ENCODE measurements at places on chromosomes 1 and 21.

GRCh38 chr1:244955661-244956060 is 91.3 kb upstream of the HNRNPU start:
- DNase-seq, result no peak

GRCh38 chr1:88503646-88504045 is 180.4 kb upstream of the PKN2 start:
- no peak for DNase-seq

DNA sequence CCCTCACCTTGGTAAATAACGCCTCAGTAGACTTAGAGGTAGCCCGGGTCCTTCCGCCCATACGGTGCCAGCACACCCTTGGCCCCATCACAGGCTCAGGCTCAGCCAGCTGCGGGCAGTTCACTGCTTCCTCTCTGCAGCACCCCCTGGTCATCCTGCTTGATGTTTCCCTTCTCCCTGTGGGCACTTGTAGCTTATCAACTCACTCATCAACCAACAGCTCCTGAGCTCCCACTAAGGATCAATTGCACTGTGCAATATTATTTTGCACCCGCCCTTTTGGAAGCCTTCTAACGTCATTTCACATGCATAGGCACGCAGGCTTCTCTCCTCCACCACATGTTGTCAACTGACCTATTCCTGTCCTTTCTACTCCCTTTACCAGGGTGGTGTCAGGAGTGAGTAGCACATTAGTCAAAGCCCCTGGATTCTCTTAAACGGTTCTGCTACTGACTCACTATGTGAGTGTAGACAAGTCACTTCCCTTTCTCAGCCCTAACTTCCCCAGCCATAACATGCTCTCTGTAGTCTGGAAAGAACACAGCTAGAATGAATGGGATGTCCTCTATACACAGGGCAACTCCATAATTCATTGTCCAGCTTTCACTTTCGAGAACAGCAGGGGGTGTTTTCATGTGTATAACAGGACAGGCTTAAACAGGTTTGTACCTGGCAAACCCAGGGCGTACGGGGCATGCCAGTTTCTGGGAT is 47.1 kb upstream of the IRF2BP2 start:
- DNase-seq, result peak; percentile 76

DNA sequence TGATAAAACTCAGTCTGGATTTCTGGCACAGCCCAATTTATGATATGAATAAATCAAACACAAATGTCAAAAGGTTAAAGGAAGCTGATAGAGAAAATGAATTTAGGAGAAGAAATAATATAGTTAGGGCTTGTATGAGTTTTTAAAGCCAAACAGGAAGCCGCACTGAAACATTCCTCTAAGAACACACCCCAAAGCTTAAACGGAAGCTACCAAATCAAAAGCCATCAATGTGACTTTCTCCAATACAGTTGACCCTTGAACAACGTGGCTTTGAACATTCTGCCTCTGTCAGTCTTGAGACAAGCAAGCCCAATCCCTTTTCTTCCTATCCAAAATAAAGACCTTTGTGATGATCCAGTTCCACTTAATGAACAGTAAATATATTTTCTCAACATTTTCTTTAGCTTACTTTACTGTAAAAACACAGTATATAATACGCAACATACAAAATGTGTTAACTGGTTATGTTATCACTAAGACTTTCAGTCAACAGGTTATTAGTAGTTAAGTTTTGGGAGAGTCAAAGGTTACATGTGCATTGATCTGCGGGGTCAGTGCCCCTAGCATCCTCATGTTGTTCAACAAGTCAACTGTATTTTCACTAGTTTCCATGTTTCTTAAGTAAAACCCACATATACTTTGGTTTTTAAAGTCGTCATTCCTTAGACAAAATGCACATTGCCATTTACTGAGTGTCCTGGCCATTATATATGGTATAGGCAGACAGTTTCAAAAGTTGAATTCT is 11.2 kb downstream of the SERBP1 start:
- no peak for DNase-seq

GRCh38 chr1:41726899-41727748 is 191.6 kb downstream of the HIVEP3 start:
- DNase-seq, result peak; percentile 84

DNA sequence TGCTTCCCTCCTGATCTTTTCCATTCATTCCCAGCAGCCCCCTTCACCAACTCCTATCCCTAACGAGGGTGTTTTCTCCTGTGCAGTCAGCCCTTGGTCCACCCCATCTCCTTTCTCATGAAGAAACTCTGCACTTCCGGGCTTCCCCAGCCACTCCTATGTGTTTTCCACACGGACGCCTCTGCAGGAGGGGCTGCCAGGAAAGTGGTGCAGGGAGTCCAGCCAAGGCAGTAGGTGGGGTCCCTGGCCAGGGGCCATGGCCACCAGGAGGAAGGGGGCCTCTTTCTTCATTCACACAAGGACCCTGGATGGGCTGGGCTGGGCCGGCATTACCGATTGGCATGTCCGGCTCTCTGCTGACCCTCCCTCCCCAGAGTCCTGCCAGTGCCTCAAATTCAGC is 72.8 kb upstream of the EFHD2 start:
- DNase-seq, result no peak

- no peak for DNase-seq
Measured at GRCh38 chr1:179440971-179441370, 75.2 kb downstream of the AXDND1 start.

DNA sequence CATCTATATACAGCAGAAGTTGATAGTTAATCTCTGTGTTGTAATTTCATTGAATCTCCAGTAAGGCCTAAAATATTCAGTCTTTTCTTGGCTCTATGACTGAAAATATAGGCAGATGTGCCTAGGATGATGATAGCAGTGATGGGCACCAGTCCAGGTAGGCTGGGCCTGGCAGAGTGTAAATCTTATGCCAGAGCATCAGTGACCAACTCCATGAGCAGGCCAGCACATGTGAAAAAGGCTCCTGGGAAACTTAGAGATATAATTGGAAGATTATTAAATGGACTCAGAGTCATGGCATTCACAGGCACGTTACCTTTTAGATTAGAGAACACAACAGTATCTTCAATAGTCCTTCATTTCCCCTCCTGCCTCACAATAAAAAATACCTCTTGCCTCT is 20.7 kb upstream of the CYYR1 start:
- DNase-seq, result no peak

DNA sequence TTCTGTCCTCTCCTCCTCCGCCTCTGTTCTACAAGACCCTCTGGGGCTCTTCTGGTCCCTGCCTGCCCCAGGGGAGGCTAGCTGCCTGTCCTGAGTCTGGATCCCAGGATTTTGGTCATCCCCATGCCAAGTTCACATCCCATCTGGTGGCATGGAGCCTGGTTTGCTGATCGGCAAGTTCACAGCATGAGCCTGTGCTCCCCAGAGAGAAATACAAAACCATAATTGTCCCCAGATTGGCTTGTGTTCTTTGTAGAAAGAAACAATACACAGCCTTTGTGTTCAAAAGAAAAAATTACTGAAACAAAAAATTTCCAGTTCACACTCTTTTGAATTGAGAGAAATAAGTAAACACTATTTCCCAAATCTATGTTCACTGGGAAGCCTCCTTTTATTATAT is 149.4 kb upstream of the ZC3H12A start:
- no peak for DNase-seq

DNA sequence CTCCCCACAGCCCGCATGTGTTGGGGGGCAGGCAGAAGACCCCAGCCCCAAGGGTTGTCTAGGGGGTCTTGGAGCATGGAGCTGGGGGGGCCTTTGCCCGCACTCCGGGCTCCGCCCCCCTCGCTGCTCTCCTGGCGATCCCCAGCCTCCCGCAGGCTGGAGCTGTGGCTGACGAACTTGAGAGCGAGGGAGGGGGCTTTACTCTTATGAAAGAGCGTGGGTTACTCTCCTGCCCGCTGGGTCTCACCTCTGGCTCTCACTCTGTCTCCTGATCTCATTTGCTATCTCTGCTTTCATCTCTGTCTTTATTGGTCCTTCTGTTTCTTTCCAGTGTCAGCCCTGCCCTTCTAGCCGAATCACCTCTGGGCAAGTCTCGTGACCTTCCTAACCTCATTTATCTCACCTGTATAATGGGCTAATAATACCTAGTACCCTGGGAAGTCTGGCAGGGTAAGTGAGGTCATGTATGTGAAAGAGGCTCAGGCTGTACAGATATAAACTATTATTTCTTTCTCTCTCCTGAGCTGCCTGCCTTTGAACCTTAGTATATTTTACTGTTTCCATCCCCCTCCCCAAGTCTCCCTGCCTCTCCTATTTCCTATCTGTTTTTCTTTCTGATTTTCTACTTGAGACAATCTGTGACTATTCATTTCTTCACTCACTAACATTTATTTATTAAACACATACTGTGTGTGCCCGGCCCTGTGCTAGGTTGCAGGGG is 731 bp downstream of the EFNA4 start:
- DNase-seq, result no peak

GRCh38 chr21:36288651-36289243 is 31.2 kb upstream of the MORC3 start:
- DNase-seq, result no peak

GRCh38 chr1:108316545-108316944 is 72.7 kb upstream of the NBPF4 start:
- DNase-seq, result no peak

GRCh38 chr1:54390655-54391054 is 15.5 kb downstream of the SSBP3 start:
- no peak for DNase-seq

Measured in CD4-positive, alpha-beta T cell treated with Interleukin-15 for 1 hour (primary cell).